Kidney epithelial cell (primary cell): ENCODE measurements at places on chromosomes 2 and 18. TPM values are rescaled to one million over a fixed set of nuclear protein-coding genes. Genes with fewer than 3 reads are reported as not detected.

GRCh38 chr2:190881598-190882410, 1.2 kb downstream of the GLS start:
- no peak for DNase-seq

- DNase-seq, result no peak
Observed at GRCh38 chr2:15965564-15966019, 25.2 kb downstream of the MYCN start.

- DNase-seq, result no peak
Observed at GRCh38 chr2:64626963-64627760, 26.6 kb downstream of the SERTAD2 start.

DNA sequence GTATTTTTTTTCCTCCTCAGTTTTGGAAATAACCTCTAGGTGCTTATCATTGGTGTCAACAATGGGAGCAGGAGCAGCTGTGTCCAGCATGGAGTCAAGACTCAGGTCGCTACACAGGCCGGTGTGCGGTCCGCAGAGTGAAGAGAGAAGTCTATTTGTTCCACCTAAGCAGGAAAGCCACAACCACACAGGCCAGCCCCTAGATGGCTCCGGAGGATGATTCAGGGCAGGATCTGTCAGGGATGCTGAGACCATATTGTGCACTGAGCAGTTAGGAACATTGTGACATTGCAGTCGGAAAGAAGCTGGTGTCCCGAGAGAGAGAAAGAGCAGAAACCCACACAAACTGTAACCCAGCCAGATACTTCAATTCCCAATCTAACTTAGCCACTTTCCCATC, 136.9 kb downstream of the GAREM1 start:
- no peak for DNase-seq

- DNase-seq, result peak; percentile 97
Observed at GRCh38 chr2:237227592-237228280, 142.0 kb downstream of the COPS8 start.

GRCh38 chr2:230205034-230205433, 14.8 kb downstream of the SP110 start:
- no peak for DNase-seq

The MOGAT1 gene
- total RNA-seq, result not detected in 2 replicates

DNA sequence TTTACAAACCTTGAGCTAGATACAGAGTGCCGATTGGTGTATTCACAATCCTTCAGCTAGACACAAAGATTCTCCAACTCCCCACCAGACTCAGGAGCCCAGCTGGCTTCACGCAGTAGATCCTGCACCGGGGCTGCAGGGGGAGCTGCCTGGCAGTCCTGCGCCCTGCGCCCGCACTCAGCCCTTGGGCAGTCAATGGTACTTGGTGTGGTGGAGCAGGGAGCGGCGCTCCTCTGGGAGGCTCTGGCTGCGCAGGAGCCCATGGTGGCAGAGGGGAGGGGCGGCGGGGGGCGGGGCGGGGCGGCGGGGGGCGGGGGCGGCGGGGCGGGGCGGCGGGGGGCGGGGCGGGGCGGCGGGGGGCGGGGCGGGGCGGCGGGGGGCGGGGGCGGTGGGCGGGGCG, 923.4 kb downstream of the SOCS6 start:
- DNase-seq, result no peak
